NCI-H774 (cell line): ENCODE measurements at places on chromosomes 2 and 18.

DNA sequence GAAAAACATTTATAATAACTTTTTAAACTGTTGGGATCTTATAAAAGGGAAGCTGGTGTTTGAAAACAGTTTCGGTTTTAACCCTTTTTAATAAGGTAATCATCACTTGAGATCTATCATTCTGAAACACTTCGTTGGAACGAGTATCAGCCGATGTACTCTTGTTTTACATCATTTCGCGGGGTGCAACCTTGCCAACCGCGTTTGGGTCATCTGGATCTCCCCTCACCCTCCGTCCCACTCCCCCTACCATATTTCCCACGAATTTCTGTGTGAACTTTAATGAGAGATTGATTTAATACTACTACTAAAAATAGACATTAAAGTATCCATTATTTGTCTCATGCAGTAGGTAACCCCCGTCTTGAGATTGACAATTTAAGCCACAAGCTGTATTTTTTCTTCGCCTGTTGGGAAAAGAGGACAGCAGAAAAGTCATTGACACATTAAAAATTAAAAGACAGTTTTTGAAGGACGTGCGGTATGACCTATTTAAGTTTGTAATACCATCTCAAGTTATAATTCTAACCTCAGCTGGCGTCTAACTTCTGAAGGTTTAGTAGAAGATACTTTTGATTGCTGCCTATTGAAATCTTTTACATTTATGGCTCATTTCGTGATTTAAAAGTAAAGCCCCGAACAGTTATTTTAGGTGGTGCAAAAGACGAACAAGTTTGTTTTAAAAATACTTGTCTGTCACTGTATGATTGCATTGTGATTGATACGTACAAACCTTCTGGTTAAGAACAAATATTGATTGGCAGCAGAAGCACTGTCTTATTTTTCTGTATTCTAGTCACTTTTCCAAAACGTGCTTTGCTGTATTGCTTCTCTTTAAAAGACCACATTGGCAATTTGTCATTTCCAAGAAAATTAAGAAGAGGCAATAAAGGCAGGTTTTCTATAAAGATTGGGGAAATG lies 1.5 kb downstream of the CREB1 start:
- no peak for DNase-seq

DNA sequence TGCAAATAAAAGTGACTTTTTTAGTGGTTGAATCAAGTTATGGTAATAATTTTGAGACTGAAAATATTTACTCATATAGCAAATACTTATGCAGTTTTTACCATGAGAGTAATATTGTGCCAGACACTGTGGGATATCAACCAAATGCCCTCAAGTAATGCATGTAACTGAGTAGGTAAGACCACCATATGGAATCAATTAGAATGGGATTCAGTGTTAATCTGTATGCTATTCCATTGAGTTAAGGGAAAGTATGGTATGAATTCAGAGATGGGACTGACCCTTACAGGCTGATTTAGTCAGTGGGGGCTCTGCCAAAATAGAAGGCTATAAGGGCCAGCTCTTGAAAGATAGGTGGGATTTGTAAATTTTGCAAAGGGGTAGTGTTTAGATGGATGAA lies 131.6 kb downstream of the CCDC85A start:
- no peak for DNase-seq

GRCh38 chr2:105611811-105612424 lies 132.8 kb upstream of the NCK2 start:
- DNase-seq = no peak

GRCh38 chr18:21960189-21960588 lies 209.2 kb upstream of the GATA6 start:
- DNase-seq = no peak

GRCh38 chr18:73331212-73331772 lies 463.5 kb upstream of the NETO1 start:
- DNase-seq = no peak

DNA sequence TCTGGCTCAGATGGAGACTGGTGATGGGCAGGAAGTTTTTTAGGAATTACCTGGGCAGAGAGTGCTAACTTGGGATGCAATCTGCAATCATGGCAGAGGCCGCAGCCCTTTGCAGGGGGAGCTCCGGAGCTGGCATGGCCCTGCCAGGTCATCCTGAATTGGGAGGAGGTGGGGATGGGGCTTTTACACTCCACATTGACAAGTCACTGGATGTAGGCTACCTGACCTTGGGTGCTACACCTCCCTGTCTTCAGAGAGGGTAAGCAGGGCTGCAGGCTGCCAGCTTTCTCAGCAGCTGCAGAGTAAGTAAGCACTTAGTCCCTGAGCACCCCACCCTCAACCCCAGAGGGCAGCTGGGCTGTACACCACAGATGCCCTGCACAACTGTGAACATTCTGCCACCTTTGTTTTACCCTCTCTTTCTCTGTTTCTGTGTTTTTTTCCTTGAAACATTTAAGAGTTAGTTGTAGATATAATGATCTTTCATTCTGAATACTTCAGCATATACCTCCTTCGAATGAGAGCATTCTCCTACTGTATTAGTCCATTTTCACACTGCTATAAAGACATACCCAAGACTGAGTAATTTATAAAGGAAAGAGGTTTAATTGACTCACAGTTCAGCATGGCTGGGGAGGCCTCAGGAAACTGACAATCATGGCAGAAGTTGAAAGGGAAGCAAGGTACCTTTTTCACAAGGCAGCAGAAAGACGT lies 6.8 kb upstream of the HS1BP3 start:
- DNase-seq = no peak

- no peak for DNase-seq
Measured at GRCh38 chr2:238881353-238882081, 33.6 kb downstream of the TWIST2 start.

GRCh38 chr2:136253288-136254004 lies 135.5 kb upstream of the CXCR4 start:
- no peak for DNase-seq

DNA sequence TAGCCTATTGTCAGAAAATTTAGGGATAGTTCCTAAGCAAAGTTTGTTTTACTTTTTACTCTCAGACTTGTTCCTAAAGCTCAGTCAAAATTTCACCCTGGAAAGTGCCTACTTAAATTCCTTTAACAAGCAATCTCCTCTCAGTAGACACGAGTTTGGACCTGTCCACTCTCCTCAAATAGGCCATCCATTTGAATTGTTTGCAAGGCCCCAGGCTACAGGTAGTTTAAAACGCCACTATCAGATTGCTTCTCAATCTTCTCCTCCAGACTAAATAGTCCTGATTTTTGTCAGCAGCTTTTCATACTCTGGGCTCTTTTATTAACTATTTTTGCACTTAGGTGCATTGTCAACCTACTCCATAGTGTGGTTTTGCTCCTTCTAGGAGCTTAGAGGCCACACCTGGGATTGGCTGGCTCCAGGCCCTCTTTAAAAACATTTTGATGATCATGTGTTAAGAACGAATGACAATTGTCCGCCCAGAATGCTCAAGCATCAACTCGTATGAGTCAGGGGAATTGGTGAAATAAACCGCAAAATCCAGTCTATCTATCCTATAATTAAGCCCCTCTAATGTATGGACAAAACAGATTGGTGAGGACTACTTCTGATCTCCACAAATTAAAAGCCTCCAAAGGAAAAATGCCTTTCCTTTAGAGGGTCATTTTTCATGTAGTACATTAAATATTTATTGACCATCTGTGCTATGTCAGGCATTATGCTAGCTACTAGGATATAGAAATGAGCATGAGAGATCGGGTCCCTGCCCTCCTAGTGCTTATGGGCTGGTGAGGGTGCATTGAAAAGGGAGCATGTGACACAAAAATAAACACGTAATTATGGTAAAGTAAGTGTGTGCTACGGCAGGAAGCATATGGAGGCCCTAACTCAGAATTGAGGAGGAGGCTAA lies 333.8 kb upstream of the TNP1 start:
- no peak for DNase-seq

DNA sequence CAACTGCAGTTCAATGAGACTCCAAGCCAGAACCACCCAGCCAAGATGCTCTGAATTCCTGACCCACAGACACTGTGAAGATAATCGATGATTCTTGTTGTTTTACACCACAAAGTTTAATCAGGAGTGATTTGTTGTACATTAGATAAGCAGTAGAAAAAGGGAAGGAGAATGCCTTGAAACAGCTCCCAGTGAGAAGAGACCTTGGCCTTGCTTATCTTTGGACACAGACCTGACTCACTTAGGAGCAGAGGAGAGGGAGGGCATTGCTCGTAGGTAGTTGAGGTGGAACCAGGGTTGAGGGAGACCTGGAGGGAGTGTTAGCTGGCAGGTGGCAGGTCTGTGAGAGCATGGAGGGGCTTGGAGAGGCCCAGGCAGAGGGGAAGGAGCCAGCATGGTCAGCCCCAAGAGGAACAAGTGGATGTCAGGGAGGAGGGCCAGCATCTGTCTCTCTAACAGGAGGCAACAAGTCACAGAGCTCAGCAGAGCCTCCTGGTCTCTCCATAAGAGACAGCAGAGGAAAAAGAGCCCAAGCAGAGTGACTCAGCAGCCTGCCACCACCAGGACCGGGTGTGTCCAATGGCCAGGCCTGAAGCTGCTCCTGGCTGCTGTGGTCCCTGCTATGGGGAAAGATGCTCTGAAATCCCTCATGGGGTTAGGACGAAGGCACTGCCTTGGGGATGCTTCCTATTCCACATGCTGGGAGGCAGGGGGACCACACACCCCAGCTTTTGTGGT lies 161.6 kb upstream of the CAPN13 start:
- DNase-seq = no peak

DNA sequence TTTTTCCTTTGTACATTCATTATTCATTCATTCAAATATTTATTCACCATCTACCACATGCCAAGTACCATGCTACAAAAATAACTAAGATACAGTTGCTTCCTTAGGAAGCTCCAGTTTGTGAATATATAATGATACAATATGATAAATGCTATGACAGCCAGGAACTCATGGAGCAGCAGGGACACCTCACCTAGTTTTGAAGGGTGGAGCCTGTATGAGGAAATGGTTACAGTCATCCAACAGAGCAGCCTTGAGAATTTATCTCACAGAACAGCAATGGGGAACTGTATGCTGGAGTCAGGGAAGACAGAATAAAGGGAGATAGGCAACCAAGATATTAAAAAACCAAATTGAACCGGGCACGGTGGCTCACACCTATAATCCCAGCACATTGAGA lies 124.0 kb downstream of the OSBPL1A start:
- DNase-seq = no peak

DNA sequence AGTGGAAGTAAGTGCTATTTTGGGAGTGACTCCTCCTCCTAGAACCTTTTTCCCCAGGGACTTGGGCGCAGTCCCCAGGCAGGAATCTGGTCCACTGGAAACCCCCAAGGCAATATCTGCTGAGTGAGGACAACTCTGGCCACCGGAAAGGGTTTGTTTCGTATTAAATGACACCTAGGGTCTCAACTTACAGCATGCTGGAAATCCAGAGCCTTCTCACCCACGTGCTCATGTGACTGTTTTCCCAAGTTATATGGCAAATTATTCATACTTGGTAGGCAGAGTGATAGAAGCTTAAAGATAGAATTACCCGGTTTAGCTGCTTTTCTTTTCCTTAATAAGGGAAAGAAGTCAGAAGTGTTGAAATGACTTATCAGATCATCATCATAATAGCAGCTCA lies 436.9 kb upstream of the SPRED2 start:
- DNase-seq = no peak

DNA sequence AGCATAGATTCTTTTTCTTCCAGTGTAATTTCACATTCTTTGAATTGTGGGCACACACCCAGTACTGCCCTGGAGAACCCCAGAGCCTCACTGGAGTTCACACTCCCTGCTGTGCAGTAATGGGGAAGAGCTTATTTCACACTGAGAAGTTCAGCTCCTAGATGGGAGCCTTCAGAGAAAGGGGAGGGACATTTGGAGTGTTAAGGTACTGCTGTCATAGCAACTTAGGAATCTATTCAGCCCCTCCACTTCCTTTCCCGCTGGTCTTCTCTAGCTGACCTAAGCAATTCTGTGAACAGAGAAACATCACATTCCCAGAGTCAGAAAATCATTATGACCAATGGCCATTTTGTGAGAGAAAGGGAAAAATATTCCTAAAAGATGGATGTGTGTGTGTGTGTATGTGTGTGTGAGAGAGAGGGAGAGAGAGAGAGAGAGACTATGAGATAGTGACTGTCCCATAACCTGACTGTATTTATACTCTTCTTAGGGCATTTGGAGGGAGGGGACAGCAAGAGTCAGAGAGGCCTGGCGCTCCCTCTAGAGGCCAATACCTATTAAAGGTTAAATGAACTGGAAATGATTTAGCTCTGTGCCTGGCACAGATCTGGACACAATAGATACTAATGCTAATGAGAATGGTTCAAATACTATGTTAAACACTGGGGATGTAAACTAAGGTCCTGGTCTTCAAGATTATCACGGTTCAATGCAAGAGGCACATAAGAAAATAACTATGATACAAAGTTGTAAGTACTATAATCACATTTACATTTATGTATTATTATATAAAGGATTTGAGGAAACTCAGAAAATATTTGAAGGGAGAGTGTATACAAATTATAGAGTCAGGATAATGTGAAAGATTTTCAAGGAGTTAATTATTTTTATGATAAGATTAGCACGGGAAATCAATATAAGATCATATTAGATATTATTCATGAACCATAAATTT lies 41.5 kb upstream of the RPE start:
- peak; percentile 43 for DNase-seq

DNA sequence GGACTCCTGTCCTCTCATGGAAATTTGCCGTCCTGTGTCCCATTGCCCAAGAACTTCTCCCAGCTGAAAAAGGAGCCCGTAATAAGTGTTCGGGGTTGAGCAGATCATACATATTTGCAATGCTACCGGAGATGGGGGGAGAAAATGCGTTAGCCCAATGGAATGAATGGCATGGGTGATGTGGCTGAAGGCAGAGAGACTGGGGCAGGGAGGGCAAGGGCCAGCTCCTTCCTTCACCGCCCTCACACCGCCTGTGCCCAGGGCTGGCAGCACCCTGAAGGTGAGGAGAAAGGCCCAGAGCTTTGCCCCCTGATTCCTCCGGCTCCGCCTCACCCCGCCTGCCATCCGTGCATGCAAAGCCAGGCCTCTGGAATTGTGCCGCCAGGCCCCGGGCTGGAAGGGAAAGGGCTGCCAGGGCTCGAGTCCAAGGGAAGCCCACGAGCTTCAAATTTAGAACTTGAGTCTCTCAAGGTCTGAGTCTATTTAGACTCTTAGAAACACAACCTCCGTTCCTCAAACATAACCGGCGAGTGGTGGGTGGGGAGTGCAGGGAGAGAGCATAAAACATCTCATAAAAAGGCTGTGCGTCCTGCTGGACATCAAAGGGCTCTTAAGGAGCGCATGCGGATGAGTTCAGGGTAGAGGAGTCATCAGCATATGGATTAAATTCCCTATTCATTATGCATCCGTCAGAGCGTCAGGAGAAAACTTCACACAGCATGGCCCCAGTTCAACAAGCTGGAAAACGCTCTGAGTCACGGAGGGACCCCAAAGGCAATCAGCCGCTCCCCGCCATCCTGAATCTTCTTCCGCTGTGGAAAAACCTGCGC lies 121.7 kb upstream of the GLI2 start:
- DNase-seq = no peak
